NT2/D1 (cell line): ENCODE measurements at places on chromosomes 4 and X.

DNA sequence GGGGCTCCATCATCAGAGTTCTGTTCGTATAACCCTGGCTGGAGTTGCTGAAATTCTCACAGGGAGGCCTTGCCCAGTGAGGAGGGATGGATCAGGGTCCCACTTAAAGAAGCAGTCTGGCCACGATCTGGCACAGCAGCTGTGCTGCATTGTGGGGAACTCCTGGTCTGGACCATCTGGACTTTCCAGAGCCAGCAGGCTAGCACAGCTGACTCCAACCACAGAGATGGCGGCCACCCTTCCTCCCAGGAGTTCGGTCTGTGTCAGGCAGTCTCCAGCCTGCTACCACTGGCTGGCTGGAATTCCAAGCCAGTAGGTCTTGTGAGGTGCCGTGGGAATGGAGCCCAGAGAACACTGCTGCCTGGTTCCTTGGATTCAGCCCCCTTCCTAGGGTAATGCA is 62.0 kb downstream of the SLAIN2 start:
- DNase-seq: no peak

- no peak for DNase-seq
Measured at GRCh38 chr4:89294573-89295269, 12.9 kb downstream of the GPRIN3 start.

DNA sequence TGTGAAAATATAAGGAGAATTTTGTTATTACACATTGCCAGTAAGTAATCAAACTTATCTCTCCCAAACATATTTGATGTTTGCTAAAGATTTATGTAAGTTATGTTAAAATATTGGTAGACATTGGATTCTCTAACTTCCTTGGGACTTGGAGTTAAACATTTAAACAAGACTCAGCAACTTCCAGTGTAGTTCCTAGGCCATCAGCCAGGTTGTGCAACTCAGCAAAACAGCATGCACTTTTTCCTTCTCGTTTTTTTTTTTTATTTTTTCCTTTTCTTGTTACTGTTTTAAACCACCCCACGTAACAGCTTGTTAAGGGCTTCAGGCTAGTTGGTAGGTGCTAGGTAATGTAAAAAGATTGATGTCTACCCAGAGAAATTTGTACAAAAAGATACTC is 510.4 kb downstream of the ANKRD50 start:
- no peak for DNase-seq

- DNase-seq: no peak
Measured at GRCh38 chrX:104288961-104289360, 34.2 kb upstream of the ESX1 start.

- no peak for DNase-seq
Measured at GRCh38 chr4:163623787-163624186, 129.3 kb downstream of the TMA16 start.

DNA sequence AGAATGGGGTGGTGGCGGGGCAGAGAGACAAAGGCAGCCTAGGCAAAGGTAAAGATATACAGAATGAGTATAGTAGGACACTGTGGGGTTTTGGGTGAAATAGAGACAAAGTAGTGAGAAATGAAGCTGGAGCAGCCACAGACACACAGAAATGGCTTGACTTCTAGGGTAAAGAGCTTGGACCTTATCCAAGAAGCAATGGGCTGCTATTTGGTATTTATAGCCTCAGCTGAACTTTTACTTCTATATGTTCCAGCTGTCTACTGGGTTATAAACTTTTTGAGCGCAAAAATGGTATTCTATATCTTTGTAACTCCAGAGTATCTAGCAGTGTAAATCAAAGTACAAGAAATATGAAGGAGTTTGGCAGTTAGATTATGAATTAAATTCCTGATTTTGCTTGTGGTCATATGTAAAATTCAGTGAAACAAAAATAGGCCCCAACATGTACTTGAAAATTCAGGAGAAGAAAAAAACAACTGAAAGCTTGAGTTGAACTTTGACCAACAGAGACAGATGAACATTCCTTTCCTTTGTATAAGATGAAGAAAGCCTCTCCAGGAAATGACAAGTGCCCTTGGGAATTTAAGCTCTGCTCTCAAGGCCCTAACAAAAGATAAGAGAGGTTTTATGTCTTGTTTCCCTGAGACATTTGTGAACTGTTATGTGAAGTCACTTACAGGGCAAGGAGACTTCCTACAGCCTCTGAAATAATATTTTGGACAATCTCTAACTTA is 354.1 kb downstream of the CHIC1 start:
- DNase-seq: peak; percentile 67

- DNase-seq: no peak
Measured at GRCh38 chr4:119321921-119322687, at the start of gene FABP2. Gene FABP2, minus strand, starts transcription at chr4:119322138. Its CDS starts 36 bp downstream, at chr4:119322102.

GRCh38 chr4:5381961-5382441 is 326.4 kb downstream of the EVC2 start:
- DNase-seq: no peak

DNA sequence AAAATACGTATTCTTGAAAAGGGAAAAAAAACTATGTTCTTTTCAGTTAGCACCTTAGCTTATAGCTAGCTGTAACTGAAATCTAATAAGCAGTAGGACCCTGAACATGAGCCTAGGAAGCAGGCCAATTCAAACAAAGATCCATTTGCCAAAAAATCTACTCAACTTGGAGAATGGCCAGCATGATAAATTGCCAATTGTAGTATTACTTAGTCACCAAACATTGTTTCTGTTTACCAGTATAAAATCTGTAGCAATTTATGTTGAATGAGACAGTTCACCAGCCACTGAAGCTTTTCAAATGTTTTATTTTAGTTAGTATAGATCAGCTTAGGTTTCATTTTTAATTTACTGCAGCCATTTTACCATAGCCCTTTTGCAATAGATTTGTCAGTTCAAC is 323.6 kb upstream of the DIPK2B start:
- no peak for DNase-seq

DNA sequence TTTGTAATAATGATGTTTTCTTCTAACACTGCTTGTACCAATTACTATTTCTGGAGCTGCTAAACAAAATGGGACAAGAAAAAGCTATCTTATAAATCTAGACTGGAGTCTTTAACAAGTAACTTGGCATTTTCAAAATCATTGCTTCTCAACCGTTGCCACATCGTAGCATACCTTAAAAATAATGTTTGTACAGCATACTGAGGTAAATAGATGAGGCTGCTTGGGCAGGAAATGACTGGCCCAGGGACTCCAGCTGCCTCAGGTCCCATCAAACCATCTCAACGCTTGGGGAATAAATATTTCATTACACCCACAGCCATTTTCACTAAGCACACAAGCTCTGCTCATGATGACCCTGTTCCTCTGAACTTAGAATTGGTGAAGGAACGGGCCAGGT is 115.1 kb downstream of the SPANXA1 start:
- DNase-seq: no peak
